Calu3 (cell line): ENCODE measurements at places on chromosomes 7 and 10. TPM values are rescaled to one million over a fixed set of nuclear protein-coding genes. Genes with fewer than 3 reads are reported as not detected.

DNA sequence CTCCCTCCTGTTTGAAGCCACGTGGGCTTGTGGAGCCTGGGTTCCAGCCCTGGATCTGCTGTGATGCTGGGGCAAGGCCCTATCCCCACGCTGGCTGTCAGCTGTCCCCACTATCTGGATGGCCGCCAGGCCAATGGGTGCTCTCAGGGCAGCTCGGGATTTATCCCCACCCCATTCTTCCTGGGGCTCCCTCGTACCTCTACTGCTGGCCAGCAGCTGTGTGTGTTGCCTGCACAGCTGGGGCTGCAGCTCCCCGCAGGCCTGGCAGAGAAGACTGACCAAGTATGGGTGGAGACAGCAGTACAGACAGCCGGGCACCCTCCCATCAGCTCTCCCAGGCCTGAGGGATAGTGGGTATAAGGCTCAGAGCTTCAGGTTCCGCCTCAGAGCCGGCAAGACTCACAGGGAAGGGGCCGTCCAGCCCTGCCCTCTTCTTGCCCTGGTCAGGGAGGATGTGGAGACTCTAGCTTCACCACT lies 13.6 kb downstream of the CLIP2 start:
- H3K36me3 ChIP-seq: no peaks in the 10 kb centered on the region
- no peak overlapping the region for H3K27ac ChIP-seq
- no peaks in the 10 kb centered on the region for H3K27me3 ChIP-seq

DNA sequence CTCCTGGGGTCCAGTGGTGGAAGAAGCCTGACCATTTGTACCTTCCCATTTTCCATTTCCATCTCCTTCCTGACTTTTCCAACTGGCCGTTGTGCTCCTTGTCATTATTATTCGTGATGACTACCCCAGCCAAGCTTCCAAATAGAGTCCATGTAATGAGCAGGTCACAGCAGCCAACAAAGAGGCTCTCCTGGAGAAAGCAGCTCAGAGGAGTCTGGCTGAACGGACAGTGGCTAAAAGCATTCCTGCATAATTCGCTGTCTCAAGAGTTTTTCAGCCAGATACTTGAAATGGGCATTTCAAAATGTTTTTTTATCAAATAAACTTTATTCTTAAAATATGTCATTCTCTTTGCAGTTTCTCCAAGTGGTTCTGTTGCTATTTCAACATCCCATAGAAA lies 458.6 kb downstream of the INHBA start:
- peaks cover 48% of the 10 kb centered on the region for H3K4me1 ChIP-seq
- H3K36me3 ChIP-seq: peaks cover 9% of the 10 kb centered on the region
- no peak for DNase-seq
- no peak overlapping the region for H3K4me3 ChIP-seq
- no peak overlapping the region for H3K27ac ChIP-seq
- no peaks in the 10 kb centered on the region for H3K27me3 ChIP-seq

The LDB3 gene
- not detected in 2 replicates for total RNA-seq

The DDC gene
- total RNA-seq: 3.7 and 5.2 TPM in 2 replicates

The GCK gene
- total RNA-seq: not detected in 2 replicates

DNA sequence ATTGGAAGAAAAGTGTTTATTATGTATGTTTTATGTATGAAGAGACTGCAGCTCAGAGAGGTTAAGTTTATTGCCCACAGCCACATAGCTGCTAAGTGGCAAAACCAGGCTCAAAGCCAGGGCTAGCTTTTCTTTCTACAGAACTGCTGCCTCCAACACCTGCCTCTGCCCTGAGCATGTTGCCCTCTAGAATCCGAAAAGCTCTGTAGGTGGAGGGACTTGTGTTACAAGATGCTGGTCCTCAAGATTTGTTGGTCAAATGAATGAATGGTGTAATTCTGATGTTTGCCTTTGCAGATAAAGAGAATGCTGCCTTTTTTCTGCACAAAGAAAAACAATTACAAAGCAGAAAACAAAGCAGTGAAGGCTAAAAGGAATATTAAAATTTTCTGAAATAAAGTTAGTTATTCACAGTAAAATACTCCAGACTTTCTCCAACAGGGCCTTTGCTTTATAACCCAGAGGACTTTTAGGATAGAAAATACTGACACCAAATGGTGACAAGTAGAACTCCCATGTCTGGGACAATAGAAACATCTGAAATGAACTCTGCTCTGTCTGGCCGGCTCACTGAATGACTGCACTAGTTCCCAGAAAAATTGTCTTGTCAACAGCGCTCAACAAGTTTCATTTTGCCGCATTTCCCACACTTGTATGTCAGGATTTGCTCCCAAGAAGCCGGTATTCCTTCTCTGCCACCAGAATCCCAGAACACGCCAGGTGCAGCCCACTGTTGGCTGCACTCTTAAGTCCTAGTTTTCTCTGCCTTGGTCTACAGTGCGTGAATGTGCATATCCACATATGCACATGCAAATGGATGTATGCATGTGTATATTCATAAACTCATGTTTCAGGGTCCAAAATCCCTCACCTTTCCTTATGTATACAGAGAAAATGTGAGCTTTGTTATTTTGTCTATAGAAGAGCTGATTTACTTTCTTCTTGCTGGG lies 11.0 kb upstream of the DNTT start:
- H3K4me3 ChIP-seq: no peak overlapping the region
- H3K4me1 ChIP-seq: peaks cover 13% of the 10 kb centered on the region
- H3K27ac ChIP-seq: no peak overlapping the region

DNA sequence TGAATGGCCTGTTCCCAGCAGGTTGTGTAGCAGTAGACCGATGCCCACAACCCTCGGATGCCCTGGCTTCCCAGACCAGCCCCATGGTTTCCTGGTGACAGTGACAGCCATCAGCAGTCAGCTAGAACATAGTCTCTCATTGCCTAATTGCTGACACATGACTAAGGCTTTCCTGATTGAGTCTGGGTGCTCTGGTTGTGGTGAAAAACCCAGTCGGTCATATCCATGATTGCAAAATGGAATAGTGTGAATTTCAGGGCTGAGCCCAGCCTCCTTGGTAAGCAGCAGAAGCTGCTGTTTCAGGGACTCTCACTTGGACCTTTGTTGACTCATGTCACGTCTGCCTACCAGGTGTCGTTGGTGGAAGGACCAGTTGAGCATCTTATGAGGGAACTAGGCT lies 36.6 kb downstream of the POR start:
- no peaks in the 10 kb centered on the region for H3K4me1 ChIP-seq
- no peak for DNase-seq

DNA sequence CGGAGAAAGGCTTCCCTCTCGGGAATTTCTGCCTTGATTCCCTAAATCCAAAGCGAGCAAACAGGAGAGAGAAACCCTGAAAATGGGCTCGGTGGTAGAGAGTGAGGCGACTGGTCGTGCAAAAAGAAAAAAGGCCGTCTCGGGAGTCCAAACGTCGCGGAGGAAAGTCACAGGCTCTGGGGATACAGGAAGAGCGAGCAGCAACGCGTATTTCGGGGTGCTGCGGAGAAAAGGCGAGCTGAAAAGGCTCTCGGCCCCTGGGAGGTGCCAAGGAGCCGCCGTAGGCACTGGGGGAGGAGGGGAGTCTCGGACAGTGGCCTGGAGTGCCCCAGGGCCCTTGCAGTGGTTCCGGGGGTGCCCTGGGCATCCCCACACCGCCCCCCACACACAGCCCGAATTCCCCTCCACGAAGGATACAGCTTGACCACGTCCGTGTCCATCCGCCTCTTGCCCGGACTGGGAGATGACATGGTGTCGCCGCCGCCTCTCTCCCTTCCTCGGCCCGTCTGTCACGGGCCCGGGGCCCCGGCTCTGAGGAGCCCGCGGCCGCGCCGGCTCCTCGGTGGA lies 591 bp downstream of the UBE2H start:
- no peak overlapping the region for H3K27ac ChIP-seq
- no peaks in the 10 kb centered on the region for H3K36me3 ChIP-seq

- H3K27me3 ChIP-seq: peaks cover 22% of the 10 kb centered on the region
- no peaks in the 10 kb centered on the region for H3K36me3 ChIP-seq
- no peaks in the 10 kb centered on the region for H3K4me1 ChIP-seq
- H3K27ac ChIP-seq: no peak overlapping the region
- peak overlapping the region; percentile 68 for H3K4me3 ChIP-seq
Measured at GRCh38 chr7:44962483-44963251, 16.1 kb downstream of the MYO1G start.
